NCI-H1105 (cell line): ENCODE measurements at places on chromosomes 11 and 22.

DNA sequence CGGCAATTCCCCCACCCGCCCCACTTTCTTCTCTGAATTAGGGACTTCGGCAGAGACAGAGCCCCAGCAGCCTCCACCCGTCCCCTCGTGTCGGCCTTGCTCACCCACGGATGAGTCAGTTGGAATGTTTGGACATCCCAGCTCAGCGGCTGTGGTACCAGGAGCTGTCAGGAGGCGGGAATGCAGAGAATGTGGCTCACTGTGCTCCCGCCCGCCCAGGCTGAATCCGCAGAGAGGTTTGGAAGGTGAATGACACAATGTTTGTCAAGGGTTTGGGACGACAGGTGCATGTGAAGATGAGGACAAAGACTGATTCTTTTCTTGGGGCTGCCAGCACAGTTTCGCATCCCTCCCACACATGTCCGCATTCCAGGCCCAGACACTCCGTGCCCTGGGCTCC is 39.6 kb downstream of the LIF start:
- DNase-seq, result no peak

DNA sequence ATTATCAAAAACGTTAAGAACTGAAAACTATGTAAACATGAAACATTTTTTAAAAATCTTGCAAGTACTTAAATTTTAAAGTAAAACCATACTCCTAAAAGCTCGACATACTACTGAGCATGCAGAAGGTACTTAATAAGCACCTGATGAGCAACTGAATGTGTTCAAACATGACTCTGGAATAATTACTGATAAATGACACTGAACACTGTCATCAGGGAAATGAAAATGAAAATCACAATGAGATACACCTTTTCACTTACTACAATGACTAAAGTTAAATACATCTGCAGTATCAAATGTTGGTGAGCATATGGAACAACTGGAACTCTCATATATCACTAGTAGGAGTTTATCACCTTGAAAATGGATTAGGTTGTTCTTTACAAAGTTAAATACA is 65.2 kb downstream of the PICALM start:
- DNase-seq, result no peak

GRCh38 chr11:126546191-126546590 is 190.7 kb downstream of the ST3GAL4 start:
- no peak for DNase-seq

DNA sequence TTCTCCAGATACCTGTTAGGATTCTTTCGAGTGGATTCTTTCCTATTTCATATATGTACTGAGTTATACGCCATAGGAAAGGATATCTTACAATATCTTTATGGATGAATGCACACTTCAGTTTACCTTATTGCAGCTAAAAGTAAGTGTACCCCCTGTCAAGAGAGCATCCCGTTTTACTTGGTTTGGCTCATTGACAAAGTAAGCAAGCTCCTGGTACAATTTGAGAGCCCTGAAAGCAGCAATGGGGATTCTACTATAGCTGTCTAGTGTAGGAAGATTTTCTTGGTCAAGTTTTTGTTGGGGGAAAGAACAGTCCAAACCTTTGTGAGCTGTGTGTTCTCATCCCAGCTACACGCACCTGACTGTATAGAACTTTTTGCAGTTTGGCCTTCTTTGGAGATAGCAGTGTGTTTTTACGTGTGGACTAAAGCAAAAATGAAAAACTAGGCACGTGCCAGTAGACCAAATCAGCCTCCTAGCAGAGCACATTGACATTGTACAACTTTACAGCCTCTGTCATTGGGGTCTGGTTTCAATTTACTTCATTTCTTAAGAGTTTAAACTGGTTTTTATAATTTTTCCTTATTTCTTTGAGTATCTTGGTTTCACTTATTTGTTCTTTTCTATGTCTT is 44.0 kb downstream of the PPP6R3 start:
- no peak for DNase-seq

GRCh38 chr22:27405672-27406388 is 395.7 kb downstream of the MN1 start:
- no peak for DNase-seq

GRCh38 chr11:45625611-45626010 is 39.8 kb downstream of the CHST1 start:
- DNase-seq, result no peak

GRCh38 chr11:41499429-41499828 is 40.0 kb upstream of the LRRC4C start:
- DNase-seq, result no peak

DNA sequence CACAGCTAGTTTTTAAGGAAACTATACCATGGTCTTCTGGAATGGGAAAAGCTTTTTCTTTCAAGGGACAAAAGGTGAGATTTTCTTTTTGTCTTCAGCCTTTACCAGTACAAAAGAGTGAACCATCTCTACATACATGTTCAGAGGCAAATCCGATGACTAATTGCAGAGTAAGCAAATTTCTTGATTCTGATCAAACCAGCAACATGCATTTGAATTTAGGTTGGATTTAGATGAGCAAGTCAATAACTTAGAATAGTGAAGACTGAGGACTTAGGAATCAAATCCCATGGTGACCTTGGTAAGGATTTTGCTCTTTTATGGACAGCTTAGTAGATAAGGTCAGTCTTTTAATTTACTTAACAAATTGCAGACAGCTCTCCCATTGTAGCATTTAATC is 65.9 kb upstream of the BLID start:
- no peak for DNase-seq
